Glomerular endothelial cell (primary cell): ENCODE measurements at places on chromosomes 11 and 22. TPM values are rescaled to one million over a fixed set of nuclear protein-coding genes. Genes with fewer than 3 reads are reported as not detected.

Gene CRYBB2
- 0.24 and 1.1 TPM in 2 replicates for total RNA-seq

Gene MYBPC3
- total RNA-seq = not detected in 2 replicates

Gene GSTT4
- not detected in 2 replicates for total RNA-seq

Gene OLFML1
- not detected in 2 replicates for total RNA-seq

Gene TRPC6
- total RNA-seq = 0.05 and 1.2 TPM in 2 replicates

Gene ADORA2A
- 49.0 and 60.6 TPM in 2 replicates for total RNA-seq

Gene ALKBH3
- 31.2 and 31.6 TPM in 2 replicates for total RNA-seq

Gene ENTHD1
- not detected in 2 replicates for total RNA-seq
